ENCODE measurements at places on chromosomes 6 and 20. TPM values are rescaled to one million over a fixed set of nuclear protein-coding genes. Genes with fewer than 3 reads are reported as not detected.

The PREX1 gene
- polyA plus RNA-seq = 22.8 TPM

The ZBTB12 gene
- 2.2 TPM for polyA plus RNA-seq

The TMEM200A gene
- 1.8 TPM for polyA plus RNA-seq

The SIRPG gene
- not detected for polyA plus RNA-seq

The RRAGD gene
- 3.7 TPM for polyA plus RNA-seq

The C6orf89 gene
- polyA plus RNA-seq = 21.5 TPM

The BTNL2 gene
- not detected for polyA plus RNA-seq

The CCR6 gene
- polyA plus RNA-seq = 0.11 TPM

The WFDC9 gene
- not detected for polyA plus RNA-seq

The SIRPB1 gene
- 0.13 TPM for polyA plus RNA-seq

The HLA-G gene
- polyA plus RNA-seq = not detected

The RHAG gene
- polyA plus RNA-seq = 0.03 TPM

The TMC2 gene
- polyA plus RNA-seq = 0.06 TPM

The LRRC73 gene
- not detected for polyA plus RNA-seq

The PPP1R14C gene
- 0.58 TPM for polyA plus RNA-seq

The SLC2A10 gene
- 9.1 TPM for polyA plus RNA-seq

The OXT gene
- polyA plus RNA-seq = not detected

The DNAH8 gene
- not detected for polyA plus RNA-seq

The PRSS35 gene
- 0.11 TPM for polyA plus RNA-seq

The NCR2 gene
- not detected for polyA plus RNA-seq

The ACTL10 gene
- polyA plus RNA-seq = 0.61 TPM

The OR12D3 gene
- not detected for polyA plus RNA-seq

The ALDH8A1 gene
- polyA plus RNA-seq = 0.08 TPM

The C20orf173 gene
- not detected for polyA plus RNA-seq

The GGTLC1 gene
- polyA plus RNA-seq = not detected
